Activated naive CD8-positive, alpha-beta T cell treated with anti-CD3 and anti-CD28 coated beads, Interleukin-2, amount 50 U/mL, for 24 hours (primary cell): ENCODE measurements at places on chromosomes 6 and 20.

GRCh38 chr6:22473991-22474682, 95.2 kb upstream of the HDGFL1 start:
- no peak for DNase-seq

DNA sequence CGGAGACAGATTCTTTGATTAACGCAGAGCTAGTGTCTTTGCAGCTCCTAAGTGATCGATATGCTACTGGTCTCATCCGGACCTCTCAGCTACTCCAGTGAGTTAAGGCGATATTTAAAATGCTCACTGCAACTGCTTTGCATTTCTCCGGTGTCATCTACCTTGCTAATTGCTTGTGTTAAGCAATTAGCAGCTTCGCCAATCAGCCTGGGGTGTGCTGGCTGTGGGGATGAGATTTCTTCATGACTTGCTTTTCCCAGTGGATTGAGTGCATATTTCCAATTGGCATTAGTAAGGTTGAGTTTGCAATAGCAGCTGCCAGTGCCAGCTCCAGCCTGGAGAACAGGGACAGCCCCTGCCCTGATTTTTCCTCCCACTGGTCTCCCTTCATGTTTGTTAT, 18.0 kb upstream of the GGTLC1 start:
- no peak for DNase-seq

DNA sequence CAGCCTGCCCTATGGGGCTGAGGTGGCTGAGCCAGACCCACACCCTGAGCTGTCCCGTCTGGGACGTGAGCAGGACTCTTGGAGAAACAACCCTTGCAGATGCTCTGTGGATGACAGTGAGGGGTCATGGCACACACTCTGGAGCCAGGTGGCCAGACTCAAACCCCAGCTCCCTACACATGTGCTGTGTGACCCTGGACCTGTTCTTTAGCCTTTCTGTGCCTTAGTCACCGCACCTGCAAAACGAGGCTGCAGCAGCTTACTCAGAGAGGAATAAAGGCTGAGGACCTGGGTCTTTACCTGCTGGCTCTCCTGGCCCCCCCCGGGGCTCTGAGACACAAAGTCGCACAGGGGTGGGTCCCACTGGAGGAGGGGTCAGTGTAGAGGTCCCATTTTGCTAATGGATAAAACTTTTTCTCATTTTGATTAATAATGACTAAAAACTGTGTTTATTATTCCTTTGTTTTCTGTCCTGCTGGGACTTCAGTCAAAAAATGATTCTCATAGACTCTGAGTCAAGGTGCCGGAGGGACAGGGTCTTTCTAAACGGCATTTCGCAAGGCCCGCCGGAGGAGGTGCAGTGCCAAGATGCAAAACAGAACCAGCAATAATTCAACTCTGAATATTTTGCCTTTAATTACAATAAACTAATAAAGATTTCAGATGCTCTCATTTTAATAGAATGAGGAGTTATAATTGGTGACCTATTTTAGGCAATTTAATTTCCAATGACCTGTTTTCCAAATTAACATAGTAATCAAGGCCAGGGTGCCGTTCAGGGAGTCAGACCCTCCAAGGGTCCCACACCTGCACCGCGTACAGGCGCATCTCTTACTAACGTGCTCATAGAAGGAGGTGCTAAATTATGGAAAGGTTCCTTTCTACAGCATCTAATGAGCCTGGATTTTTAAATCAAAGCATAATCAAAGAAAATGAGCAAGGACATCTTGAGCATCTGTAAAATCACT, 62.4 kb downstream of the YTHDF1 start:
- DNase-seq: no peak

DNA sequence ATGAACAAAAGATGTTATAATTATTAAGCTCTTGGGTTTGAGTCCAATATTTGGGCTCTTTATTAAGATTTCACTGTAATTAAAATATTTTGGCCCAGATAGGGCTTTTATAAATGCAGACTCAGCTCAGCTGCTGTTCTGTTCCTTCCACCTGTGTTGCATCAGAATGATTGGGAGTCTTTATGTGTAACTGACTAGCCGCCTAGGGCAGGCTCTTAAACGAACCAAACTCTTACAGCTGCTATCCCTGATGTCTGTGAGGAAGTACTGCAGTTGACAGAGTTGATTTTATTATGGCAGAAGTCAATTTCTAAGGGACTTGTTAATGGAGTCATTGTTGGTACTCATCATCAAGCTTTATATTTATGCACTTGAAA, 144.7 kb downstream of the MYO6 start:
- no peak for DNase-seq

DNA sequence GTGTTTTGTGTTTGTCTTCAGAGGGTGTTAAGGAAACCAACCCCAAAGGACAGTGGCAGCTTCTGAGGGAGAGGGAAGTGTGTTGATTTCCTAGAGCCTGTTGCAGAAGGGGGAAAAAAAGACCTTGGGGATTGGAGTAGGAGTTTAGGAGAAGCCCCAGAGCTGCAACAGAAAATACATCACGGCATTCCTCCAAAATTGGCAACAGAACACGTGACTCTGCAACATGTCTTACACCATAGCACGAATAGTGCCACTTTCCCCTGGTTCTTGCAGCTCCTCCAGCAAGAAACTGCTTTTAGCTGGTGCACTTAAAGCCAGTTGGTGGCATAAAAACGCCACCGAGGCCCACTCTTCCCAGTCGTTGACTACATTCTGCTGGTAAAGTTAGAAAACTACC, 473.0 kb downstream of the CD83 start:
- no peak for DNase-seq

GRCh38 chr6:138318741-138319375, 58.8 kb upstream of the SMIM28 start:
- no peak for DNase-seq

GRCh38 chr6:157298216-157298724, 25.0 kb downstream of the TMEM242 start:
- no peak for DNase-seq

GRCh38 chr20:57260934-57261333, 5.5 kb downstream of the BMP7 start:
- no peak for DNase-seq

GRCh38 chr6:155194399-155194798, 69.4 kb upstream of the CLDN20 start:
- no peak for DNase-seq

- no peak for DNase-seq
Measured at GRCh38 chr20:50434653-50435396, 75.4 kb upstream of the PTPN1 start.

DNA sequence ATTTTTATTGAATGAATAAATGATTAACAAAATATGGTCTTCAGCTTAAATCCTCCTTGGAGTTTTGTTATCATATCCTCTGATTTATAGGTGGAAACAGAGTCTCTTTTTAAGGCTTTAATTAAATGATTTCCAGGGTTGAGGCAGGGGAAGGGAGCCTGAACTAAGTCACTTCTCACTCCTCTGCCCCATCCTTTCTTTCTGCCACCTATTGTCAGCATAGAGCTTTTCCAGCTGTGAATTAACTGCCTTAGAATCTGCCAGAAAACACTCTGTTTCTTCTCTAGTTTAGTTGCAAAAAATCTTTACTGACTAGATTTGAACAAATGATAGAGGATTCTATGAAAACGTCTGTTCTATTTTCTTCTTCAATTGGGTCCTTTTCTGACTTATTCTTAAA, 9.8 kb downstream of the OGFRL1 start:
- DNase-seq: no peak
